Activated T-helper 2 cell treated with anti-CD3 and anti-CD28 coated beads, Interferon-gamma antibody, Interleukin-2, Interleukin-4, amounts not matched to agents 10 μg/mL and 5 μg/mL and 100 μg/mL, durations not matched to agents 14 hours and 24 hours and 36 hours (primary cell): ENCODE measurements at places on chromosomes 16 and 17. TPM values are rescaled to one million over a fixed set of nuclear protein-coding genes. Genes with fewer than 3 reads are reported as not detected.

KRTAP17-1 gene
- not detected in 2 replicates for total RNA-seq

CBFA2T3 gene
- 0.23 and 0.30 TPM in 2 replicates for total RNA-seq

USP6 gene
- 0.07 TPM in 1 of 2 replicates, not detected in the other for total RNA-seq

TSPAN10 gene
- total RNA-seq, result 0.30 and 0.44 TPM in 2 replicates

KCNJ12 gene
- not detected in 2 replicates for total RNA-seq

GAS2L2 gene
- total RNA-seq, result not detected in 2 replicates

SPATA22 gene
- total RNA-seq, result not detected in 2 replicates

KIFC3 gene
- 0.16 and 0.52 TPM in 2 replicates for total RNA-seq

PARD6A gene
- 10.7 and 11.5 TPM in 2 replicates for total RNA-seq

CSH1 gene
- not detected in 2 replicates for total RNA-seq

DNA sequence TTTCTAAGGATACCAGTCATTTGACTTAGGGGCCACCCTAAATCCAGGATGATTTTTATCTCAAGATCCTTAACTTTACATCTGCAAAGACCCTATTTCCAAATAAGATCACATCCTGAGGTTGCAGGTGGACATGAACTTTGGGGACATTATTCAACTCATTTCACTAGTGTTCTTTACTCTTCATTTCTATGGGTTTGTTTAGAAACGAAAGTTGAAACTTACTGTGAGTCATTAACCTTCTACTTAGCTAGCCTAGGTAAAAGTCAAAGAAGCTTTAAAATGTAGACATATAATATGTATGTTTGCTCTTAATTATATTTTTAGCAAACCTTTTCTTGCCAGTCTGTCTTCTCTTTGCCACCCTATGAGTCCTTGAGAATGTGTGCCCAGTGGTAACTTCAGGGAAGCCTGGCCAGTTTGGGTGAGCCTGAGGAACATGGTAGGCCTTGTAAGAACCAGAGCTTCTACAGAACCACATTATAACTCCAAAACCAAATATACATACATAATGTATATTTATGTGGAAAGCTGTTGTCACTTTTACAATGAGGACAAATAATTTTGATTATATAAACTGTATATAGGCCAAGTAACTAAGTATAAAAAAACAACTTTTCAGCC is 38.4 kb downstream of the BPTF start:
- DNase-seq, result no peak
- H3K4me3 ChIP-seq, result no peak overlapping the region
- peaks cover 45% of the 10 kb centered on the region for H3K4me1 ChIP-seq
- peak overlapping the region; percentile 94 for H3K27ac ChIP-seq

DNA sequence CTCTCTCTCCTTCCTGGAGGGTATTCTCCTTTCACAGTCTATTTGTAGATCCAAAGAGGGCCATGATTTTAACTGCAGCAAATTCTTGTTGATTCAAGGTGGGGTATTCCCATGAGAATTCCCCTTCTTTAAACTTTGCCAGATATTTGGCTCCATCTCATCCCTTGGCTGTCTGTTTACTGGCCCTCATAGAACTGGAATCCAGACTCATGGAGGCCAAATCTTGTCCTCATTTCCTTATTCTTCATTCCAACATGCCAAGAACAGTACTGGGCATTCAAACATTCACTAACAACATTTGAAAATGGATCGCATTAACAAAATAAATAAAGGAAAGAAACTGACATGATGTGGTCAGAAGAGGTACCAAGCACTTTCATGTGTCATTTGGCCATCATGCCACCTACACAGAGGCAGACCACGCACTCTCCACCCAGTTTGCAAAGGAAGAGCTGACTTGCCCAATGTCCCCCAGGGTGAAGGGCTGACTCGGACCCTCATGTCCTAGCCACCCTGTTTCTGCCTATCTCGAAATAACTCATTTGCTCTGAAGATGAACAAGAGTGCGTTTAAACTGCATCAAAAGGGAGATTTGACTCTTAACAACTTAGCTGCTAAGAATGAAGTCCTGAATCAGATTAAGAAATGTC is 23.1 kb upstream of the SLC35B1 start:
- H3K36me3 ChIP-seq, result peaks cover 52% of the 10 kb centered on the region
- H3K4me1 ChIP-seq, result peaks cover 31% of the 10 kb centered on the region
- no peaks in the 10 kb centered on the region for H3K27me3 ChIP-seq
- no peak overlapping the region for H3K4me3 ChIP-seq

DNA sequence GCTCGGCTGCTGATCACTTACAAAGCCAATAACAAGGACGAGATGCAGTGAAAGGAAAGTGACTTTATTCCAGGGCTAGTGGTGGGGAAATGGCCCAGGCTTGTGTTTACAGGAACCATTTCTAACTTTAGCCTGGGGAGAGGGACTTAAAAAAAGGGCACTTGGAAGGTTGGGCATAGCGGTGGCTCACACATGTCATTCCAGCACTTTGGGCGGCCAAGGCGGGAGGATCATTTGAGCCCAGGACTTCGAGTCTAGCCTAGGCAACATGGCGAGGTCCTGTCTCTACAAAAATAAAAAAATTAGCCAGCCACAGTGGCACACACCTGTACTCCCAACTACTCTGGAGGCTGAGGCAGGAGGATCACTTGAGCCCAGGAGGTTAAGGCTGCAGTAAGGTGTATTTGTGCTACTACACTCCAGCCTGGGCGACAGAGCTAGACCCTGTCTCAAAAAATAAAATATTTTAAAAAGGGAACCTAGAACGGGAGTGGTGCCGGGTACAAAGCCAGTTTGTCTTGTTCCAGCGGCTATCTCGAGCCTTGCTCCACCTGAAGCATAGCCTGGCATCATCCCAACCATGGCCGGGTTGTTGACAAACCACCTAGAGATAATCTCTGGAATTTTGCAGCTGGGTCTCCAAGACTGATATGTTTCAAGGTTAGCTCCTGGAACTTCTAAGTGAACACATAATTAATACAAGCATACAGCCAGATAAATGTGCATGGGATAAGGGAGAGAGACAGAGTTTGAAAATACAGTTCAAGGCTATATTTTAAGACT is 5.7 kb upstream of the TVP23A start:
- no peak overlapping the region for H3K4me3 ChIP-seq
- no peaks in the 10 kb centered on the region for H3K36me3 ChIP-seq
- peaks cover 3% of the 10 kb centered on the region for H3K27me3 ChIP-seq
- DNase-seq, result no peak
- H3K27ac ChIP-seq, result no peak overlapping the region

DNA sequence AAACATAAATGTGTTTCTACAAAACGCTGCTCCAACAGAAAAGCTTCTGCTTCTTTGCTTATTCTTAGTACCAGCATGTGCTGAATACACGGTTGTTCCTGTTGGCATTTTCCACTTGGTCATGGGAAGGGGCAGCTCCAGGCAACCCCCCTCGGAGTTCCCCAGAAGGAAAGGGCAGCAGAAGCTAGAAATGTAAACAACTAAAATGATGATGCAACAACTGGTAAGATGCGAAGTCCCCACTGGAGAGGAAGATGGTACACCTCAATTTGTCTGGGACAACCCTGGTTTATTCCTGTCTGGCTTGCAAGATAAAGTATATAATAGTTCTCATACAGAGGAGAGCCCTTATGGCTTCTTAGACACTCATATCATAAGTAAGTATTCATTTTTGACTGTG is 9.2 kb upstream of the CCL13 start:
- H3K4me1 ChIP-seq, result no peaks in the 10 kb centered on the region
- no peak overlapping the region for H3K4me3 ChIP-seq
- no peaks in the 10 kb centered on the region for H3K36me3 ChIP-seq
- H3K27ac ChIP-seq, result no peak overlapping the region

- peaks cover 6% of the 10 kb centered on the region for H3K27me3 ChIP-seq
- no peak overlapping the region for H3K4me3 ChIP-seq
- no peak overlapping the region for H3K27ac ChIP-seq
- DNase-seq, result no peak
- H3K36me3 ChIP-seq, result no peaks in the 10 kb centered on the region
- H3K4me1 ChIP-seq, result peaks cover 2% of the 10 kb centered on the region
Observed at GRCh38 chr17:76461765-76462555, 5.4 kb upstream of the AANAT start.

GRCh38 chr17:11980813-11981212 is 16.5 kb downstream of the ZNF18 start:
- H3K27me3 ChIP-seq, result no peaks in the 10 kb centered on the region
- H3K4me1 ChIP-seq, result no peaks in the 10 kb centered on the region
- H3K4me3 ChIP-seq, result no peak overlapping the region
- DNase-seq, result no peak

DNA sequence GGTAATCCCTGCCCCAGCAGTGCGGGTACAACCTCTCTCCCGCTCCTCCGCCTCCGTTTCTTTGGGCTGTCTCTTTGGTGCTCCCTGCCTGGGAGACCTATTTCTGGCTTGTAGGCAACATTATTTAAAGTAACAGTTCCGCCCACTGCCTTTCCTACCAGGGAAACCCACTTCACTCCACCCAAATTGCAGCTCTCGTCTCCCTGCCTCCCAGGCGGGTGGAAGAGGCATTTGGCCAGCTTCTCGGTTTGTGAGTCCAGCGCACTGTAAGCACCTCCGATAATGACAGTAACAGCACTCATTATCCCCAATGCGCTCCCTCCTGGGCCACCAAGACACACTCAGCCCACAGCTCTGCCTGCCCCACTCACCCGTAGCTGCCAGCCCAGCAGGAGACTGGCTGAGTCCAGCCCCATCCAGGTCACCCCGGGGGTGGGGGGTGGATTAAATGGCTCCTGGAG is 165.1 kb upstream of the CDC42EP4 start:
- H3K4me1 ChIP-seq, result no peaks in the 10 kb centered on the region
- H3K4me3 ChIP-seq, result no peak overlapping the region
- no peak overlapping the region for H3K27ac ChIP-seq
- peaks cover 5% of the 10 kb centered on the region for H3K27me3 ChIP-seq

GRCh38 chr17:77325577-77326075 is 184.9 kb downstream of the SEC14L1 start:
- no peak for DNase-seq
- H3K4me3 ChIP-seq, result no peak overlapping the region
- H3K27me3 ChIP-seq, result no peaks in the 10 kb centered on the region
- peak overlapping the region; percentile 86 for H3K27ac ChIP-seq

GRCh38 chr17:47064684-47065083 is 85.6 kb upstream of the RPRML start:
- no peaks in the 10 kb centered on the region for H3K27me3 ChIP-seq
- H3K4me3 ChIP-seq, result no peak overlapping the region
- H3K36me3 ChIP-seq, result peaks cover 22% of the 10 kb centered on the region
- peaks cover 19% of the 10 kb centered on the region for H3K4me1 ChIP-seq

- peaks cover 3% of the 10 kb centered on the region for H3K27me3 ChIP-seq
- peak overlapping the region; percentile 96 for H3K27ac ChIP-seq
- DNase-seq, result peak; percentile 32
Observed at GRCh38 chr17:35372846-35373533, 431 bp downstream of the SLFN11 start.

DNA sequence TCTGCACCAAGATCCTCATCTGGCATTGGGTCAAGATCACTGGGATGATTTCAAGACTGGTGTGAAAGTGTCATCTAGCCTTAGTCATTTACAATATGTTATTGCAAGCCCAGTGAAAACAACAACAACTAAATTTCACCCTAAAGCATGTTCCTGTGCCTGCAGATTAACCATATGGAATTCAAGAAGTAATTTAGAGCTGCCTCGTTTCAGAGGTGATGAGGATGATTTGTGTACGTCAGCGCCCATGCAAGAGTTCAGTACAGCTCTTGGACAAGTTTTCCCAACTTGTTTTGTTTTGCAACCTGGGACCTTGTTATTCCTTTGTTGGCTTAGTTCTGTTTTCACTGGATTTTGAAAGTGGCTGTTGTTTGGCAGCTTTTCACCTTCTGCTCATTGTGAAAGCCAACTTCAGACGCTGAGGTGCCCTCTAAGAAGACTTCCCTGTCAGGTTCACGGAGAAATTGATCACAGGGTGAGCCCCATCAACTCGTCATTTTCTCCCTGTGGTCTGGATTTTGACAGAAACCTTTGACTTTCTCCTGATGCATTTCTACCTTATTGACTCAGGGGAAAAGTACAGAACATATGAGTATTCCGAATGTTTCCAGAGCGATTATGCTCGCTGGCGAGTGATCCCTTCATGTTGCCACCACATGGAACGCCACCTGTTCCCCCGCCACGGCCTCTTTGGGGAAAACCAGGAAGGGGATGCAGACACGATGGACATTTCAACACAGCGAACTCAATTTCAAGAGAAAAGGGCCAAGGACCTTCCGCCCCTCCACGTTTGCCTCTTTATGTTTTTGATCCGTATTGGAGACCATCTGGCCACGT is 85.6 kb downstream of the FOXL1 start:
- DNase-seq, result no peak
- peaks cover 42% of the 10 kb centered on the region for H3K4me1 ChIP-seq
- no peaks in the 10 kb centered on the region for H3K36me3 ChIP-seq
- H3K4me3 ChIP-seq, result peak overlapping the region; percentile 45
- H3K27me3 ChIP-seq, result no peaks in the 10 kb centered on the region

DNA sequence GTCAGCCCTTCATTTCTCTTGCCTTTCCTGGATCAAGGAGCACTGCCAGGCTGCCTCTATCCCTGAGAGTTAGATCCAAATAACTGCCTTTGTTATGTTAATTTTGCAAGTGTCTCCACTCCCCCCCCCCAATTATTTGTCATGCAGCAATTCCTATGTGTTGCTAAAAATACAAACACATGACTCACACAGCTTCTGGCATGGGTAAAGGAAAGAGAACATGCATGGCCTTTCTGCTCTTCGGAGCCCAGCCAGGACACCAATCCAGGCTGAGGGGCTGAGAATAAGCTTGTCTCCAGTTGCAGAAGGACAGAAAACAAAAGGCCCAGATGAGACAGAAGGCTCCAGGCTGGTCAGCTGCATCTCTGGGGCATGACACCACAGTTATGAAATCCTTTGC is 148.0 kb upstream of the TNRC6C start:
- H3K27me3 ChIP-seq, result peaks cover 5% of the 10 kb centered on the region
- H3K4me3 ChIP-seq, result no peak overlapping the region
- H3K4me1 ChIP-seq, result no peaks in the 10 kb centered on the region
- H3K36me3 ChIP-seq, result no peaks in the 10 kb centered on the region
- no peak overlapping the region for H3K27ac ChIP-seq

DNA sequence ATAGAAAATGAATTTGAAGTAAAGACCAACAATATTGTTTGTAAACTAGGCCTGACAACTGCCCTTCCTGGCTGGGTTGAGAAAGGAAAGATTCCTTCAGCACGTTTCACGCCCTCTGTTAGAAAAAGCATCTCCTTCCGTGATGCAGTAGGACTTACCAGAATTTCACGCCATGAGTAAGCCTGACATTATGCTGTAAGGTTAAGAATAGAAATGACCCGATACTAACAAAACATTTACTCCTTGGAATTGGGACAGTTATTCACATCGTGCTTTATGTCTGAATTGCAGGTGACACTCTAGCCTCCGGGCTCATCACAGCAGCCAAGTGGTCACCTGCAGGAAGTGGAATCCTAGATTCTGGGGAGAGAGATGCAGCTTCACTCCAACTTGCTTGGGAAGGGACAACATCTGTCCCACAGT is 17.5 kb downstream of the MARCHF10 start:
- no peak for DNase-seq
- peaks cover 6% of the 10 kb centered on the region for H3K4me1 ChIP-seq
- H3K27ac ChIP-seq, result no peak overlapping the region
- H3K4me3 ChIP-seq, result no peak overlapping the region
